ENCODE measurements at places on chromosomes 5 and 9. TPM values are rescaled to one million over a fixed set of nuclear protein-coding genes. Genes with fewer than 3 reads are reported as not detected.

GRCh38 chr5:120457839-120458507 is 6.1 kb upstream of the PRR16 start:
- peak; percentile 60 for DNase-seq

DNA sequence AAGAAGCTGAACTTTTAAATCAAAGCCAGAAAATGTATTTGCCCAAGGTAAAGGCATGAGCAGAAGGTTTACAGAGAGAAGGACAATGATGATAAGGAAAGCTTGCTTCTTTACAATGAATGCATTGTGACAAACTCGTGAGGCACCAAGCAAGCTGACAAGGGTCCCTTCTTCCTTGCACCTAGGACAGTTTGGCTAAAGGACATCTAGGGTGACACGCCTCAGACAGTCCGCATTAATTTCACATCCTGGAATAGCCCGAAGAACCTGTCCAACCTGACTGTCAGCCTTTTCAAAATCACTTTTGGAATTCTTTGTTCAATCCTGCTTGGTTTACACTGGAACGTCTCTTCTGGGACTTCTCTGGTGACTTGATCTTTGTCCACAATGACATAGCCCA is 146.4 kb upstream of the MAP3K1 start:
- no peak for DNase-seq

DNA sequence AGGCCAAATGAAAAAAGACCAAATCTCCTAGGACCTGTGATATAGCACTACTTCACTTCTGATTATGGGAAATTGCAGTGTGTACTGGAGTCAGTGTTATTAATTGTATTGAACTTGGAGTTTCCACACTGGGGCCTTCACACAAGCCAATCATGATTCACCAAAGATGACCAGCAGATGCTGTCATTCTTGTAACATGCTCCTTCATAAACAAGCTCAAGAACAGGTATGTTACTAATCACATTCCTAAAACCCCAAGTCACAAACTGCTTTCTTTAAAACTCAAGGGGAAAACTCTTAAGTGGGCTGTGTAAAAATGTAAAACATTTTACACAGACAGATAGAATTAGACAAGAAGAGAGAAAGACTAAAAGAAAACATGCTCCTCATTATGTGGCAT is 5.6 kb downstream of the KLHL3 start:
- DNase-seq: no peak

- no peak for DNase-seq
Observed at GRCh38 chr5:176481711-176482110, 33.5 kb downstream of the FAF2 start.

DNA sequence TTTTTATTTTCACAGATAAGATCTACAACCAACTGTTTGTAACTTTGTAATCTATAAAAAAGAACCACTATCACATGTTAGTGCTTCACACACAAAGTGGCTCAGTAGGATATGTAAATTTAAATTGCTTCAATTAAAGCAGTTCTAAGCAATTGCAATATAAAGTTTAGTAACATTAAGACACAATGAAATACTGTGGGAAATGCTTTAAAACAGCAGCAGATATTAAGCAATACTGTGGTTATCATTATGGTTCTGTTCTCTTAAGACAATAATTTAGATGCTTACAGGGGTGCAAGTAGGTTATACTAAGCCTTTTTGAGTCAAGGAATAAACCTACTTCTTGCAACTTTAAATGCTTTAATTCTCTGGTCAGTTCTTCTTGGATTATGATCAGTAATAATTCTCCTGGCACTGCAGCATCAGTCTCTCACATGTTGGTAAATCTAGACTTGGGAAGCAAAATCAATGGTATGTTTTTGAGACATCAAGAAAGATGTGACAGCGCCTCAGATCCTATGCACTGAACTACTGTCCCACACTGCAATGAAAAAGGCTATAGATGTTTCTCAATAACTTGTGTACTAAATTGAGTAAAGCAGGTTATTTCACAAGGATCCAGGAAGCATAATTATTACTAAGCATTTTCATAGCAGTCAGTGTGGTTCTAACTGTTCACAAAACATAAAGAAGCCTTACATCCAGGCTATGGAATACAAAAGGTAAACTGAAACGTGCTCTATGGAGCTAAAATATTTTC is 338.7 kb upstream of the PDE4D start:
- DNase-seq: no peak

GRCh38 chr9:93679536-93680442 is 103.4 kb downstream of the PHF2 start:
- DNase-seq: peak; percentile 27

DNA sequence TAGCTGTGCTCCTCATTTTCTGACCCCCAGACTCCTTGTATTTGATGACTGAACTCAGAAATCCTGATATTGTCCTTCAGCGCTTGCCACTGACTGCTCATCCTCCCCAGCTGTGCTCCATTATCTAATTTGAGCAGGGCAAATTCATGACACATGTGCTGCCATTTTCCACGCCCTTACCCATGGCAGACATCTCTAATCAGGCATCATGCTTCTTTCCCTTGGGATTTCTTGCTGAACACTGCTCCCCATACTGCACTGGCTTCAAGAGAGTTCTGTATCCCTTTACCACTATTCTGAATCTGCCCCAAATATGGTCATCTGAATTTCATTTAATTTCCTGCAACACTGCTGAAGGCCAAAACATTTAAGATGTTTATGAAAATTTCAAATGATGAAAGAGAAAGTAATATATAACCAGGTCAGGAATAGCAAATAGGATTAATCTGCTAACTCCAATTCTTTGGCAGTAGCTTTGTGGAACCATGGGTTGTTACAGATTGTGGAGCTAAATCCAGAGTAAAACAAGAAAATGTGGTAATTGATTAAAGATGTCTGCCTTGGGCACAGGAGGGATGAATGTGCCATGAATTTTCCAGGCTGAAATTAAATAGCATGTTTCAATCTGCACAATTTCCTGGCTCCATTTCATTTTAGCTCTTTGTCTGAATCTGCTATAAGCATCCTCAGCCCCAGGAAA is 93.6 kb downstream of the CYFIP2 start:
- DNase-seq: no peak

GRCh38 chr5:99334936-99335335 is 406.1 kb upstream of the CHD1 start:
- no peak for DNase-seq

- DNase-seq: peak; percentile 6
Observed at GRCh38 chr9:135039916-135040645, 47.4 kb upstream of the OLFM1 start.

- DNase-seq: no peak
Observed at GRCh38 chr5:115458416-115458815, 86.2 kb downstream of the FEM1C start.

GRCh38 chr9:134375430-134376385 is 49.5 kb downstream of the RXRA start:
- peak; percentile 86 for DNase-seq

DNA sequence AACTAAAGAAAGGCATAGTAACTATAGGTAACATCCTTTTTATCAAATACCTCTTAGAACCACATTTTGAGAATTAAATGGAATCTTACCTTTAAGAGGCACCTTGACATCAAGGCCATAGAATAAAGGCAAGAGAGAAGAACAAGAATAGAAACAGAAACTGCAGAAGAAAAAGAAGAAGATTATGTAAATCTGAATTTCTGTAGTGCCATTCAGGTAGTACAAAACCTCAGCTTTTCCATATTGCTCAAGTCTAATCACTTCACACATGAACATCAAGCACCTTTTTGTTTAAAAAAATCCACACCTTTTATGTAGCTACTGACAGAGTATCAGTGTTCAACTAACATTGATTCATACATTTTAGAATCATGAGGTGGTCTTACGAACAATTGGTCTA is 91.8 kb upstream of the DPYSL3 start:
- DNase-seq: no peak

DNA sequence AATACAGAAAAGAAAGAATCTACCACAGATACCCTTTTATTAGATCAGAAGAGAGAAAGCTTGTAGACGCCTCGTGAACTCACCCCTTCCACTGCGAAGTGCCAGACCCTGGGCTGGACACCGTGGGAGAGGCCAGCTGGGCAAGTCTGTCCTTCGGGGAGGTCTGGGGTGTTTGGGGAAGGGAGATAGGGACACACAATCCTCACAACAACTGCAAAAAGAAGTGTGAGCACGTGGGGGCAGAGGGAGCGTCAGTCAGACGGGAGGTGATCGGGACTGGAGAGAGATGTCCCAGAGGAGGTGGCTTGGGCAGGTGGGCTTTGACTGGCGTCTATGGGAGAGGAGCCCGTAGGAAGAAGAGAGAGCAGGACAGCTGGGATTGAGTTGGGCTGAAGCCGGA is 27.3 kb upstream of the GRHPR start:
- no peak for DNase-seq

DNA sequence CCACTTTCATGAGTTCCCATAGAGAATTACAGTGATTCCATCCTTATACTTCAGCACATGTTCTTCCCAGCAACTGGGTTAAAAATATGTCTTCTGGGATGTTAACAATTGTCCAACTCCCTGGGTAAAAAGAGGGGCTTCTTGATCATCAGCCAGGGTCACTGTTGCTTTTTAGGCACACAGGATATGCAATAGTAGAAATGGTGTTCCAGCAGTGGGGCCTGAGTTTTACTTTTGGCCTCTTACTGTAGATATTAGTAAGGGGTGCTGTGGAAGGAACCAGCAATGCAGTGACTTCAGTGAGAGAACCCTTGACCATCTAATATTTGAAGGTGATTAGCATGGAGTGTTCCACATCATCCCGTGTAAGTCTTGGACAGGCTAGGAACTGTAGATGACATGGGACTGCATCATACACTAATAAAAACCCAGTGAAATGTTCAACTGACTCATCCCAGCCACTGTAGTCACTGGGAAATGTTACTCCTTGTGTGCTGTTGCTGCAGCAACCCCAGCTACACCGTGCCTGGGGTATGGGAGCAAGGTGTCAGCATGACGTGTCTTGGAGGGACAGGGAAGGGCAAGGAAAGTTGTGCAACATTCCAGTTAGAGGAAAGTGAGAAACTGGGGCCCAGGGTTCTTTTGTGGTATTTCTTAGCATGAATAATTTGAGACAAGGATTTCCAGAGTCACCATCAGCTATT is 610.9 kb downstream of the RAB3C start:
- no peak for DNase-seq

DNA sequence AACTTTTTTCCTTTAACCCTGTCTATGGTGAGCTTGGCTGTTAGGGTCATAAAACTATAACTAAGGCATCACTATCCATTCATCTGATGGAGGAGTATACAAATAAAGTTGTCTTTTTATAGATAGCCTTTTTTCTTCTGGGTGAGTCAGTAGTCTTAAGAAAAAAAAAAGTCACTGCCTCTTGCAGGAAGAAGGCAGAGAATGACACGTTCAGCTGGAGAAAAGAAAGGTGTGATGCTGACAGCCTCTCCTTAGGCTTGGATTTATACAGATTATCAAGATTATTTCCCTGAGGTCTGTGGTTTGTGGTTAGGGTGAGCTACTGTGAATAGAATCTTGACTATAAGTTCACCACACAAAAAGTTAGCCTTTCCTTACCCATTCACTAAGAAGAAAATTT is 23.0 kb downstream of the EPB41L4B start:
- DNase-seq: no peak

CBY3 gene
- total RNA-seq: 0.65 TPM

ANKRD31 gene
- total RNA-seq: 0.55 TPM

SLCO6A1 gene
- total RNA-seq: not detected

PCDHA9 gene
- 0.53 TPM for total RNA-seq
